ENCODE measurements at places on chromosomes 4 and X.

GRCh38 chr4:143549928-143550327 lies 36.4 kb downstream of the SMARCA5 start:
- no peak for DNase-seq

DNA sequence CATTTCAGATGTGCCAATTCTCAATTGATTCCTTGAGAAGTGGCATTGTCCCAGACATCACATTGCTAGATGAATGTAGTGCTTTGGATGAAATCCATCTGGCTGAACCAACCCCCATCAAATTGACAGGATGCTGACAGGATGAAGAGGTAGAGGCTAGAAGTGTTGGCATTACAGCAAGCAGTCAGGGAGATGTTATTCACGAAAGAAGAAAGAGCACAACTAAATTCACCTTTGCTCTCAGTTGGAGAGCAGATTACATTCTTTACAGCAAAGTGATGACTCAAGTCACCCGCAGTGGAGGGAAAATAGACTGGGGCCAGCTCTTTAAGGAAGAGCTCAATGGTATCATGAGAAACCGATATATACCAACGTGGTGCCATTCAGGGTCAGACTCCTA lies 259.6 kb downstream of the C4orf33 start:
- no peak for DNase-seq

- peak; percentile 63 for DNase-seq
Measured at GRCh38 chr4:7852568-7853185, 87.0 kb downstream of the AFAP1 start.

GRCh38 chr4:169079942-169080827 lies 70.1 kb upstream of the CBR4 start:
- peak; percentile 36 for DNase-seq

- DNase-seq = peak; percentile 40
Measured at GRCh38 chrX:120309873-120310705, 1.2 kb downstream of the TMEM255A start.

DNA sequence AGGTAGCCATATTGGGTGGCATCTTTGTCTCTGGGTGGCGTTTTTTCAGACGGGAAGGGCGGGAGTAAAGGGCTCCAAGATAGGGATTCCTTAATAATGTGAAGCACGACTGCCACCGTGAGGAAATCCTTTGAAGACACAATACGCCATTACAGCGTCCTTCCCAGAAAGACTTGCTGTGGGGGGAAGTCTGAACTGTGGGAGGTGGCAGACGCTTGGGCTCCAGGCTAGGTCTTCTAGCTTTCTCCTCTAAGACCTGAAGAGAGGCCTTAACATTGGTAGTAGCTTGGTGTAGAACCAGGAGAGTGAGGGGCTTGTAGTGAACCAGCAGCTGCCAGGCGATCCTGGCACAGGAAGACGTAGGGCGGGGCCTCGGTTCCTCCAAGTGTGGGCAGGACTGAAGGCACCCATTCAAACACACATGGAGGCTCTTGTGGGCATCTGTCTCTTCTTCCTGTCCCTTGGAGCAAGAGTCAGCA lies 197.3 kb downstream of the OR13H1 start:
- no peak for DNase-seq

- DNase-seq = no peak
Measured at GRCh38 chr4:24413311-24413784, 171.0 kb downstream of the DHX15 start.

GRCh38 chr4:55096045-55096444 lies 29.4 kb downstream of the KDR start:
- DNase-seq = no peak

GRCh38 chr4:120052856-120053255 lies 13.8 kb downstream of the MAD2L1 start:
- no peak for DNase-seq

DNA sequence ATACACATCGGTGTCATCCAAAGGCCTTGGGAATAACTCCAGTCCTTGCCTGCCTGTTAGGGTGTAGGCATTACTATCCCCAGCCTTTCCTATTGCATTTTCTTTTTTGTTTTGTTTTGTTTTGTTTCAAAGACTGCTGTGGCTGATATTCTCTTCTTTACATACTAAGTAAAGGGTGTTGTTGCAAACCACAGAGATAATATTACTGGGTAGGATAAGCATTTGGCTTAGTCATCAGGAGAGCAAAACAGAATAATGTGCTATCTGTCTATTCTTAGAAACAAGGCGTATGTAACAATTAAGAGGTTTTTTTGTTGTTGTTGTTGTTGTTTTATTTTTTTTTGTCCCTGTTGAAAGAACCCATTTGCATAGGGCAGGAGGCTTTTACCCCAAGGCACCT lies 41.8 kb downstream of the UGT2B28 start:
- DNase-seq = no peak

DNA sequence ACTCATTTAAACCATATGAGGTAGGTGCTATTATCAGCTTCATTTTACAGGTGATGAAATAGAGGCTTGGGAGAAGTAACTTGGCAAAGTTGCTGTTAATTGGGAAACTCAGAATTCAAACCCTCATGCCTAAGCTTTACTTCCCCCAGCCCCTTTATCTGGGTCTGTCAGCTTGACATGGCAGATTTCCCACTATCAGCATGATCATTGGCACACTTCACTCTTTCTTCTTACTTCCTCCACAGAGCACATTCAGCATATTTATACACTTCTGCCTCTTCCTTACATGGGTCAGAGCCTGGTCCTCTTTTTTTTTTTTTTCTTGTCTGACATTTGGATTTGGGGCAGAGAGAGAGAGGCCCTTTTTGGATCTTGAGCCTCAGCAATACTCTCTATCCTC lies 56.5 kb upstream of the ARX start:
- DNase-seq = no peak

GRCh38 chrX:41389311-41389888 lies 55.4 kb downstream of the DDX3X start:
- no peak for DNase-seq

- DNase-seq = no peak
Measured at GRCh38 chrX:151609222-151609621, 45.7 kb downstream of the PASD1 start.

- DNase-seq = no peak
Measured at GRCh38 chrX:127571834-127572233, 480.4 kb downstream of the ACTRT1 start.

DNA sequence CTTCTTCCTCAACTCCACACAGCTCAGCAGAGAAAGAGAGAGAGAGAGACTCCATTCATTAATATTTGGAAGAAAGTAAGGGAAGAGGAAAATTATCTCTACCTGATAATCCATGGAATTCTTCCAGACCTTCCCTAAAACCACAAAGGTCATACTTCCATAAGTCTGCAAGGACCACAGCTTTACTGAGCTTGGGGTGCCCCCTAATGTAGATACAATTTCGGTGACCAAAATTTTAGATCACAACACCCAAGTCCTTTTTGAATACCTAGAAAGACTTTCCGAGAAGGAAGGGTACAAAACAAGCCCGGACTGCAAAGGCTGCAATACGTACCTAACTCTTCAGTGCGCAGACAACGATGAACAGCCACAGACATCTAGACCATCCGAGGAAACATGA lies 523.9 kb downstream of the GLUD2 start:
- no peak for DNase-seq

GRCh38 chr4:94410678-94411206 lies 41.0 kb upstream of the PDLIM5 start:
- DNase-seq = no peak

DNA sequence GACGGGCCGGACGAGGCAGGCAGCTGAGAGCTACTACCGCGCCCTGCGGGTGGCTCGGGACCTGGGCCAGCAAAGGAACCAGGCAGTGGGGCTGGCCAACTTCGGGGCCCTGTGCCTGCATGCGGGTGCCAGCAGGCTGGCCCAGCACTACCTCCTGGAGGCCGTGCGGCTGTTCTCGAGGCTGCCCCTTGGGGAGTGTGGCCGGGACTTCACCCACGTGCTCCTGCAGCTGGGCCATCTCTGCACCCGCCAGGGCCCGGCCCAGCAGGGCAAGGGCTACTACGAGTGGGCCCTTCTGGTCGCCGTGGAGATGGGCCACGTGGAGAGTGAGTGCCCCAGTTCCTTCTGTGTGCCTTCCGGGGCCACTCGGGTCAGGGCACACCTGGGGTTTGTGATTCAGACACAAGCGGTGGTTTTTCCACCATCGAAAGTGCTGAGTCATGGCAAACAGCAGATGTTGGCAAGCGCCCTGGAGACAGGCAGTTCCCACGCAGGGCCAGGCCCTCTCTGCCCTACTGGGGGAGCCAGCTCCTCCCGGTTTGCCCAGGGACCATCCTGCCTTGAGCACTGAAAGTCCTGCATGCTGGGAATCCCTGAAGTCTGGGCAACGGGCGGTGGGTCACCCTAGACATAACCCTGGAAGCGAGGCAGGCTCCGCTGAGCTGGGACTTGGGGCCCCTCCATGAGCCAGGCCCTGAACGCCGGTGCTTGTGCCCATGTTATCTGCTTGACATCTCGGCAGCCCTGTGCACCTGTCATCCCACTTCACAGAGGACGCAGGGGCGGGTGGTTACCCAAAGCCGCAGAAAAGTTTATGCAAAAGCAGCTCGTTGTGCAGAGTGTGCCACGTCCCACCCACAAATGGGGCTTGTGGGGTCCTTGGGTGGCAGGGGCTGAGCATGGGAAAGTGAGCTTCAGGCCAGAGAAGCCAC lies 29.5 kb downstream of the SH3TC1 start:
- peak; percentile 86 for DNase-seq

DNA sequence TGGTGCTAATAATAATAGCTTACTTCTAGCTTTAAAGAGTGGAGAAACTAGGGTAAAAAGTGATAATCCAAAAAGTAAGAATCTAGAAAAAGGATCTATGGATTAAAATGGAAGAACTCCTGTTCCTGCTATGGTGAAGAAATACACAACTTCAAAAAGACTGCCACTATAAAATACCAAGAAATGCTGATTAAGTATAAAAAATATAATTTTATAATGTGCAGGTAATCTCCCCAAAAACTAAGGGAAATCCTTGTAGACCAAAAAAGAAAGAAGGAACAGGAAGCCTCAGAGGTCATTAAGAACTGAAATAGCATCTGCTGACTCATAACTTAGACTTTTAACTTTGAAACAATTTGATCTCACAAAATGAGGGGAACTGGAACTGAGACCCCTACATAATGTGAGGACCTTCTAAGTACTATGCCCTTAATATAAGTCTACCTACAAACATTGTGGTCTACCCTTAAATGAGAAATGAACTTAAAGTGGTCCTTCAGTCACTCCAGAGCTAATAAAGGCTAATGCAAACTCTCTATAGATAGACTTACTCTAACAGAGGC lies 50.6 kb upstream of the SRPX start:
- no peak for DNase-seq

DNA sequence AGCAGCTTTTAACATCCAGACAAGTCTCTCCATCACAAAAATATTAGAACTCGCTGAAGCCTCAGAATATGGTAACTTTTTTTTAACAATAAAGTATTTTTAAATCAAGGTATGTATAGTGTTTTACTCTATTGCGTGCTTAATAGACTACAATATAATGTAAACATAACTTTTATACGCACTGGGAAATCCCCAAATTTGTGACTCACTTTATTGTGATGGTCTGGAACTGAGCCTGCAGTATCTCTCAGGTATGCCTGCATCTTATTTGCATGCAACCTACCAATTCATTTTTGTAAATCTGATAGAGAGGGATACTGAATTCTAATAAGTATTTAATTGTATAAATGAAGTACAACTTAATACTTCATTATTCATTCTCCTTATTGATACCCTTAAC lies 823.5 kb downstream of the ADGRL3 start:
- no peak for DNase-seq

DNA sequence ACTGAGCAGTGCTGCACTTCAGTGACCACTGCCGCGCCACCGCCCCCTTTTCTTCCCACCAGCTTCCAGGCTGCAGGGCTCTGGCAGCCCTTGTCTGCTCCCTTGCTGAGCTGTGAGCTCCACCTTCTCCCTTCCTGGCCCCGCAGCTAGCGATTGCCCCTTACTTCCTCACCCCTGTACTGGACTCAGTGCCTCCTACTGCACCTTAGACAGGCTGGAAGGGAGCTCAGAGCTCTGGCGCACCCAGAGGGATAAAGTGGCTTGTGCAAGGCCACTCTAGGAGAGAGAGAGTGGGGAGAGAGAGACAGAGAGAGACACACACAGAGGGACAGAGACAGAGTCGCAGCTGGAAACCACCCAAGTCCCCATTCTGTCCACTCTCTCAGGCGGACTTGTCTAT lies 6.0 kb downstream of the RASL11B start:
- no peak for DNase-seq

DNA sequence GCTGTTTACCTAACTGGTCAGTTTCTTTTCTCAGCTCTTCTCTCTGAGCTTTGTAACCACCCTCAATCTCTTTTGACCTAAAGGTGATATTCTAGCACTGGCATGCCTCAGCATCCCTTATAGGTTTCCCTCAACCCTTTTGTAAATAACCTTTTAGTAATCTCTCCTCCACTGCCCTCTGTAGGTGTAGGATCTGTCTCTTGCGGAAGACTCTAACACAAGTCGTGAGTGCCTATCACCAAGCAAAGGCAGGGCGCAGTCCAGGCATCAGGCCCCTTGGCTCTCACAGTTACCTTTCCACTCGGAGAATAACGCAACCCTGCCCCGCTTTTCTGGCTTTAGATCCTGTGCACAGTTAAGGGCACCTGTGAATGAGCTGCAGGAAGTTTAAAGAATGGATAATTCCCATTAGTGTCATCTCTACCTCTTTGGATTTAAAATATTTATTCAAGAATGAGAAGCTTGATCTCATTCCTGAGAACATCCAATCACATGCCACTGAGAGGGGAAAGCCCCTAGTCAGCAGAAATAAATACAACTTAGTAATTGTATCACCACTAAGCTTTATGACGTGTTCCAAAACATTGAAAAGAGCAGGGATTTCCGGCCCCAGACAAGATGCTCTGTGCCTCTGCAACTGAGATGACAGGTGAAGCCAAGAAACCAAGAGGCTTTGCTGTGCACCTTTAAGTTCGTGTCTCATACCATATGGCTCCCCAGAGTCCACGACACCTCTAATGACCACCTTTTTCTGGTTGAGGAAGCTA lies 58.8 kb downstream of the SPINK2 start:
- DNase-seq = peak; percentile 8

DNA sequence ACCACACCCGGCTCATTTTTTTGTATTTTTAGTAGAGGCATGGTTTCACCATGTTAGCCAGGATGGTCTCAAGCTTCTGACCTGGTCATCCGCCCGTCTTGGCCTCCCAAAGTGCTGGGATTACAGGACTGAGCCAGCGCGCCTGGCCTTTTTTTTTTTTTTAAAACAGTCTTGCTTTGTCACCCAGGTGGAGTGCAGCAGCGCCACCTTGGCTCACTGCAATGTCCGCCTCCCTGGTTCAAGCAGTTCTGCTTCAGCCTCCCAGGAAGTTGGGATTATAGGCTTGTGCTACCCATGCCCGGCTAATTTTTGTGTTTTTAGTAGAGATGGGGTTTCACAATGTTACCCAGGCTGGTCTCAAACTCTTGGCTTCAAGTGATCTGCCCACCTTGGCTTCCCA lies 28.9 kb downstream of the ZFX start:
- DNase-seq = no peak

- DNase-seq = peak; percentile 1
Measured at GRCh38 chr4:17385403-17385802, 126.5 kb downstream of the QDPR start.

GRCh38 chr4:95847908-95848460 lies 8.1 kb downstream of the PDHA2 start:
- DNase-seq = no peak

GRCh38 chr4:17511509-17511949 lies 361 bp downstream of the QDPR start:
- peak; percentile 77 for DNase-seq

Data from stimulated activated CD4-positive, alpha-beta T cell treated with anti-CD3 and anti-CD28 coated beads, Interleukin-15, amount 100 ng/mL, for 24 hours (primary cell).